ENCODE measurements at places on chromosomes 11 and 22.

GRCh38 chr11:61862714-61863547, 28.4 kb downstream of the FADS3 start:
- DNase-seq: peak; percentile 70

DNA sequence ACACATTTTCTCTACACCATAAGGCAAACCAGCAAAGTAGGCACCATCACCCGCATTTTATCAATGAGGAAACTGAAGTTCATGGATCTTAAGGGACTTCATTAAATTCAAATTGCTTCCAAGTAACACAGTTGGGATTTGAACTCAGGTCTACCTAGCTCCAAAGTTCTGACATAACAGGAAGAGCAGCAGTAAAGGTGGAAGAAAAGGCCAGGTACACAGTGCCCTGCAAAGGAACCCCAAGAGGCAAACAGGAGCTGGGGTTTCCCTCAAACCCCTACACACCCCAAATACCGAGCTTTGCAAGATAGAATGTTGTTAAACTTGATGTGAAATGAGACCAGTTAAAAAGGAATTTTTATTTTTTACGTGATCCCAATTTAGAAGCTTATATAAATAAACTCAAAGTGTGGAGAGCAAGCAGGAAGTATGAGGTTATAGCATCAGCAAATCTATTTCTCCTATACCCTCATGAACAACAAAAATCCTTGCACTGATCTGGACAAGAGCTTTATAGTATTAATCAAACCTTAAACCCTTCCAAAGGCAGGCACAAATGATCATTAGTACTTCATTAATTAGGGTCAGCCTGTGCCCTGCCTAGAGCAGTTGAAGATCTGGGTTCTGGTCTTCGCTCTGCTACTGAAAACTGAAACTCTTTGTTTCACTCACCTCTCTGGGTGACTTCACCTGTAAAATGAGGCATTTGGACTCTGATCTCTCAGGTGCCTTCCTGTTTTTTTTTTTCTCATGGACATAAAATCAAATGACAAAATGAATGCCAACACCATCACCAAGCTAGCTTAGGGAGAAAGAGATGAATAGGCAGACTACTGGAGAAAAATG, 36.5 kb downstream of the SYTL2 start:
- DNase-seq: no peak

DNA sequence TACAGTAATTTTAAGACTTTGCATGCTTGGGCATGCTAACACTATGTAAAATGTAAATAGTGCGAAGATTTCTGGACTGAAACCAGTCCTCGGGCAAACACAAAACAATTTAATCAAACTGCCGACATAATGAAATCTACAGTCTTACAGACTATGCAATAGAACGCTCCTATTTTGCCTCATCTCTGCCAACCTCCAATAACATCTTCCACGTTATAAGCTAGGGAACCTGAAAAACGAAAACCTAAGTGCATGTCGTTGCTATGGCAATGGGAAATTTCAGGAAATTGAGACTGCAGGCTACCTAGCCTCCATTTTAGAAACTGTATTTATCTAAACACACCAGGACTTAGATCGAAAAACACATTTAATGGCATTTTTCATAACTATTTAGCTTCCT, 1.1 kb downstream of the CSTF3 start:
- peak; percentile 42 for DNase-seq

- DNase-seq: no peak
These were observed 145.7 kb upstream of the TTC12 start for GRCh38 chr11:113168354-113169342.

- DNase-seq: no peak
These were observed 1042.8 kb downstream of the BRD1 start for GRCh38 chr22:48784701-48785503.

- peak; percentile 23 for DNase-seq
These were observed 3.3 kb downstream of the SPATA19 start for GRCh38 chr11:133842053-133842452.

- DNase-seq: no peak
These were observed 24.1 kb downstream of the DGCR2 start for GRCh38 chr22:19098157-19098556.

DNA sequence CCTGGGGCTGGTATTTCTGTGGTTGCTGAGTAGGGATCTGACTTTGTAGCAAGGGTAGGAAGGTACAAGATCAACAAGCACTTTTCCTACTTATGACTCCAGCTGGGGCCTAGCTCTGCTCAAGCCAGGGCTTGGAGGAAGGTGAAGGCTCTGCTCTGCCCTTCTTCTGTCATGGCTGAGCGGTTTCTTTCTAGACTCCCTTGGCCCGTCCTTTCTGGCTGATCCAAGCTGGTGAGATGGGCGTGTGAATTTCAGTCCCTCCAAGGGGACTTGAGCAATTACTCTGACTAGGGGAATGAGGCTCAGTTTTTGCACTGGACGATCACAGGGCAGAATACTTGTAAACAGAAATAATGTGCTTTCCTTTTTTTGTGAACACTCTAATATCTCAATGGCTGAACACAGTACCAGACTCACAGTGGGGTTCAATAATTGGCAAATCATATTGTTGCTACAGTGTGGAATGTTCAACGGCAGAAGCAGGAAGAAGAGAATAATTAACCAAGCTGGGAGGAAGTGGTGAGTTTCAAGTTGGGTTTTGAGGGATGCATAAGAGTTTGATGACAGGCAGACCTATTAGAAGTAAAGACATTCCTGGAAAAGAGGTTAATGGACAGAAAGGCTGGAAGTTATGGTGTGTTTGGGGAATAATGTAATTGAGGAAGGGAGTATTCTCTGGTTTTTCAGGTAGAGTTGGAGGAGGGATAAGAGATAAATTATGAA, 507.6 kb downstream of the MIAT start:
- no peak for DNase-seq

DNA sequence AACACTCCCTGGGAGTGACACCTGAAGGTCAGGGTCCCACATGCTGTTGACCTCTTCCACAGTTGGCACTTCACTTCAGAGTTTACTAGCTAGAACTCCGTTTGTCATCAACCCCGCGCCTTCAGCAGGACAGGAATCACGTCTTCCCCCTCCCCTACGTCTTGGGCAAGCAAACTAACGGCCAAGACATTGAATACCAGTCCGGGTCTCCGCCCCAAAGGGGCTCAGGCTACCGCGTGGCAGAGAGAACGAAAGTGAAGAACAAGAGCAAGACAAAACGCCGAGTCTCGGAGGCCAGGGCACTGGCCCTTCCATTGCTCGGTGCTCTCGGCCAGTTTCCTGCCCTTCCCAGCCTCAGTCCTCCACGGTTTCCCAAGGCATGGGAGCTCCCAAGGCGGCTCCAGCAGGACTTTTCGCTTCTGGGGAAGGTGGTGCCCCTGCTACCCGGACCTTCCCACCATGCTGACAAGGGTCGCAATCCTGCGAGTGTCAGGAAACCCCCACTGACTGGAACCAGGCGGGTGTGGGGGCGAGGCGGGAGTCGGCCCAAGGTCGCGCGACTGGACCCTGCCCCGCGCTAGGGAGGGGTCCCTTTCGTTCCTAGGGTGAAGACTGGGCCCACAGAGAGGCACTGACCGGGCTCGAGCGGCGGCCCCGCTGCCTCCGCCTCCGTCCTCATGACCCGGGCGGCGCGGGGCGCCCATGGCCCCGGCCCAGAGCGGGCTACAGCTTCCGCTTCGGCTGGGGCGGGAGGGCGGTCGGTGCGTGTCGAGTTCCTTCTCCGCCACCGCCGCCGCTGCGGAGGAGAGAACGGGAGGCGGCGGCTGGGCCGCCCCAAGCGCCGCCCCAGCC, at the start of gene GUCD1:
GUCD1 (minus strand) TSS at position 826 of the 852 bp plus-strand sequence; CDS start at position 679, 147 bp downstream.
- DNase-seq: peak; percentile 79

DNA sequence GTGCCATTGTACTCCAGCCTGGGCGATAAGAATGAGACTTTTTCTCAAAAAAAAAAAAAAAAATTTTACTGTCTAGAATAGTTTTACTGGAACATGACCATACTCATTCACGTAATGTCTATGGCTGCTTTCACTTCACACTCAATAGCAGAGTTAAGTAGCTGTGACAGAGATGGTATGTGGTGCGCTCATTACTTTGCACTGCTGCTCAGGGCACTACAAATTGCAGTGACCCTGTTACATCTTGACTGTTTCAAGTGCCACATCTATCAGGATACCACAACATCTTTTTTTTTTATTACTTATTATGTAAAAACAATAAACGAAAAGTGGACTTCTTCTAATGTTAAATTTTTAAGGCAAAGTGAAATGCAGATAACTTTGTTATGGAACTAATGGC, 110.3 kb downstream of the ARHGAP20 start:
- no peak for DNase-seq

DNA sequence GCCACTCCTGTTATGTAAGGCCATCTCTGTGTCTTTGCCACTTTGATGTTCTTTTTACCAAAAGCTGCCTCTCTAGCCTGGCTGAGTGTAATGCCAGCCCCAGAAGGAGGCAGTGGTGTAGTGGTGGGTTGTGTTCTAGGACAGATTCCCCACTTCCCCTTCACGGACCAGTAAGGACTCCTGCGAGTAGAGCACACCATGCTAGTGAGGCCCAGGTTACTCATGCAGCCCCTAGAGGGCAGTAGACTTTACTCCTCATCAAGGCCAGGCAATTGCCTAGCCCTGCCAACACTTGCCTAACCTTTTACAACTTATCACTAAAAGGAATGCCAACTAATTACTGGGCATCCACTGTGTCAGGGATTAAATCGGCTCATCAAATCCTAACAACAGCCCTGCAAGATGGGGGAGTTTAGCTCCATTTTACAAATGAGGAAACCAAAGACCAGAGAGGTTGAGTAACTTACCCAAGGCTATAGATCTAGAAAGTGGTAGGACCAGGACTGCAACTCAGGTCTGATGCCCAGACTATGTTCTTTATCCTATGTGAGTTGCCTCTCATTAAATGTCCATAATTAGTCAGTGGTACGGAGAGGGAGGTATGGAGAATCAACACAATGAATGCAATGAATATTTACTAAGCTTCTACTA, 75.3 kb downstream of the APIP start:
- DNase-seq: no peak

- DNase-seq: peak; percentile 31
These were observed 90.2 kb downstream of the CCDC73 start for GRCh38 chr11:32704261-32704660.

DNA sequence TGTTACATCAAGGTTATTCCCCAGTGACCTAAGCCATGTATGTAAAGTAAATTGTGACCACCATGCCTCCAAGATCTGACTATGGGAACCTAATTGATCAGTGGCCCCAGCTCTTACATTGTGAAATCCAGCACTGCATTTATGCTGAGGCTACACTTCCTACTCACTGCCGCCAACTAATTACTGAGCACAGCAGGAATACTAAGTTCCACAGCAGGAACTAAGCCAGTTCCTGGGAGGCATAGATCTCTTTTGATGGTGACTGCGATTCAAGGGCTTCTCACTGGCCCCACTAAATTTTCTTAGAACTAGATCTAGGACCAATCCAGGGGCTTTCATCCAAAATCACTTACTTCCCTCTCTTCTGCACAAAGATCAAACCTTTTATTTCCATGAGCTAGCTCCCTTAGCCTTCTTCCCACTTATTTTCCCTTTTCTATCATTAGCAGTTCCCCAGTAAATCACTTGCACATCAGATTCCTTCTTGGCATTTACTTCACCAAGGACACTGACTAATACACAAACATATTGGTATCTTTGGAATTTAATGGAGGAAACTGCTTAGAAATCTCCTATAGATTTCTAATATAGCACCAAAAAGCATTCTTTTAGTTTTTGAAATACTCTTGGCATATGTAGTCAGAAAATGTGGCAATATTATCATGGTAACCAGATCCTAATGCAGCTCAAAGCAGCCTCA, 46.0 kb downstream of the CNTN5 start:
- DNase-seq: no peak

GRCh38 chr22:23381661-23382427, 198.2 kb downstream of the IGLL1 start:
- peak; percentile 80 for DNase-seq

DNA sequence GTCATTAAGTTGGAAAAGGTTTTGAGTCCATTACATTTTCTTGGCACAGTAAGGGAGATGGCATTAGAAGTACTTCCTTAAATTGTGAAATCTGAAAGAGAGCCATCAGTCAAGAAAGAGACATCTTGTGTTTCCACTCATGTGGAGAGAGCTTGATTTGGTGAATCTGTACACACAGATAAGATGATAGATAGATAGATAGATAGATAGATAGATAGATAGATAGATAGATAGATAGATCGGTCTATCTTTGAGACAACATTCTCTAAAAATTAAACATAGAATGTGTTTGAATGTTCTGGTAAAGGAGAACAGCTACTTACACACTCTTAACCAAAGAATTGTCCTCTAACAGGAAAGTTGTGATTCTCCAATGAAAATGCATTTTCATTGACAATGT, 76.2 kb downstream of the TTC17 start:
- no peak for DNase-seq

DNA sequence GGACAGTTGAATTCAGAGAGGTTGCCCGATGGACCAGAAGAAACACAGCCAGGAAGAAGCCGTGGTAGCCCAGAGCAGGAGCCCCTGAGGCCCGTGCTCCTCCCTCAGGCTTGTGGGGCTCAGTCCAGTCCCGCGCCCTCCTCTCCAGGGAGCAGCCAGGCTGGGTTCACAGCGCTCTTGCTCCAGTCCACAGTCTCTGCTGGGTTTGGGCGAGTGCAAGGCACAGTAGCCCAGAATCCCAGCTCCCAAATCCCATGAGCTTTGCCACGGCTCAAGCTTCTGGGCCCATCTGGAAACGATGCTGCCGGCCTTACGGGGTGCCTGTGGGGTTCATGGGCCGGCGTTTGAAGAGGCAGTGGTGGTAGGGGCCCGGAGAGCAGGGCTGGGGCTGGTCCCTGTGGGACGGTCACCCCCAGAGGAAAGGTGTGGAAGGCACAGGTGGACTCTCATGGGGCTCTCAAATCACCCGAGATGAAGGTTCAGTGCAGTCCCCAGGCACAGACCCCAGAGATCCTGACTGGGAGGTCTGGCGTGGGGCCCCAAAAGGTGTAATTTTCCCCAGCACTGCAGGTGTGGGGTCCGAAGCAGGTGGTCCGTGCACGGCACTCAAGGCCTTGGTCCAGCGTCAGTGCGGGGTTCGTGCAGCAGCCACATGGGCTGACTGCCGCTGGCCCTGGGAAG, 30.6 kb upstream of the ATXN10 start:
- DNase-seq: no peak

DNA sequence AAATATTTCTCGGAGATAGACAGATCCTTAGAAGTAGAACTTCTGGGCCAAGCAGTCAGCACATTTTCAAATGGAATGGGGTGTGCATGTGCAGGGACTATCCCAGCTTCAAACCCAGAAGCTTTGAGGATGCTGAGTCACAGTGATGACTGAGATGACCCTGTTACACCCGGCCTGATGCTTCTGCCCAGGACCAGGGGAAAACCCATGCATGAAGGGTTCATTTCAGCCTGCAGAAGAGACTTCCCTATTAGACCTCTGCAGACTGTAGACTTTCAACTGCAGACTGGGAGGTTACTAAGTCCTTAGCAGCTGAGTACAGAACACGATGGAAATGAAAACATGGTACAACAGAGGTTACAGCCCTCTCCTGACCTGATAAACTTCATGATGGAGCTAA, 3.6 kb upstream of the OR2AT4 start:
- DNase-seq: peak; percentile 77

DNA sequence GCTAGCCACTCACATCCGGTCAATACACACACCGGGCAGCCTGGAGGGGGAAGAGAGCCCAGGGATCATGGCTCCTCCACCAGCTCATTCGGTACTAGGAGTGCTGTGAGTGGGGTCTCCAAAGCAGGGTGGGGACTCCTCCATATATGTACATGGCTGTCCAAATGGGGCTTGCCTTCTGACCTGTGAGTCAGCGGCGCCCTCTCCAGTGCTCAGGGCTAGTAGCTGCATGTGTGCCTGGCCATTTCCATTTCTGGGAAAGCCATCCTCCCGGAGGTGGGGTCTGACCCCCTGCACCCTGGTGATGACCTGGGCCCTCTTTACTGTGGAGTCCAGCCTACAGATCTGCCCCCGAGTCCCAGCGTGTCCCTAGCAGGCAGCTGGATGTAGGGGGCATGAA, 181.9 kb downstream of the CEP164 start:
- no peak for DNase-seq

Measured in osteoblast (primary cell).